ENCODE measurements at places on chromosomes 3 and 15. TPM values are rescaled to one million over a fixed set of nuclear protein-coding genes. Genes with fewer than 3 reads are reported as not detected.

LRTM1 gene
- not detected for total RNA-seq

ZNF774 gene
- total RNA-seq = 2.0 TPM

BMF gene
- 43.4 TPM for total RNA-seq

MASP1 gene
- total RNA-seq = 0.48 TPM

SLC51A gene
- not detected for total RNA-seq

STAC gene
- 17.5 TPM for total RNA-seq

ARHGEF26 gene
- total RNA-seq = 2.5 TPM

ATP13A5 gene
- total RNA-seq = not detected

CDCP1 gene
- total RNA-seq = 82.0 TPM

SPINK8 gene
- not detected for total RNA-seq

SKOR1 gene
- total RNA-seq = not detected

CHRNB4 gene
- 1.8 TPM for total RNA-seq

GRCh38 chr3:187305881-187306280, 14.3 kb upstream of the MASP1 start:
- no peak for DNase-seq

- no peak for DNase-seq
Measured at GRCh38 chr15:52172869-52173268, 18.3 kb downstream of the GNB5 start.

GRCh38 chr3:195181741-195182469, 89.1 kb downstream of the XXYLT1 start:
- no peak for DNase-seq

DNA sequence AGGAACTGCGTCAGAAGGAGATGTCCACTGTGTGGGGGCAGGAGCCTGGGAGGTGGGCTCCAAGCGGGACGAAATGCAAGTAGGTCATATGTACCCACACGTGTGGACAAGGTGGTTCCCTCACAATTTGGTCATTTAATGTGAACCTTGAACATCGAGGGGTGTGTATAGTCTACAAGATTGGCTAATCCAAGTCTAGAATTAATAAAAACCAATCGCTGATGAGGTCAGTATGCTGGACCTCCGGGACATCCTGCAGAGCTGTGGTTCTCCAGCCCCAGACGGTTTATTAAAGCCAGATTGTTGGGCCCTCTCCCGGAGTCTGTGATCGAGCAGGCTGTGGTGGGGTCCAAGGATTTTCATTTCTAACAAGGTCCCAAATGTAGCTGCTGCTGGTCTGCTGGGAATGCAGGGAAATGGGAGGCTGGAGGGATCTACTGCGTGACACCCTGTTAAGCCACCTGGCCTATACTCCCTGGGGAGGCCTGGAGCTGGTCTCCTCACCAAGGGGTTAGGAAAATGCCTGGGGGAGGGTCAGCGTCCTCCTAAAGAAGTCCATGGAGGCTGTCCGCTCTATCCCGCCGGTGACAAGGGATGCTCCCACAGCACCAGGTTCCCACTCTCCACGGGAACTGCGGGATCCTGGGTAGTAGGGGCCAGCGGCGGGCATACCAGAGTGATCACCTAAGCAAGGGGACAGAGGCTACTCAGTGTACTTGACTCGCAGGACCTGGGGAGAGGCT, 25.1 kb downstream of the PCSK6 start:
- DNase-seq = no peak

DNA sequence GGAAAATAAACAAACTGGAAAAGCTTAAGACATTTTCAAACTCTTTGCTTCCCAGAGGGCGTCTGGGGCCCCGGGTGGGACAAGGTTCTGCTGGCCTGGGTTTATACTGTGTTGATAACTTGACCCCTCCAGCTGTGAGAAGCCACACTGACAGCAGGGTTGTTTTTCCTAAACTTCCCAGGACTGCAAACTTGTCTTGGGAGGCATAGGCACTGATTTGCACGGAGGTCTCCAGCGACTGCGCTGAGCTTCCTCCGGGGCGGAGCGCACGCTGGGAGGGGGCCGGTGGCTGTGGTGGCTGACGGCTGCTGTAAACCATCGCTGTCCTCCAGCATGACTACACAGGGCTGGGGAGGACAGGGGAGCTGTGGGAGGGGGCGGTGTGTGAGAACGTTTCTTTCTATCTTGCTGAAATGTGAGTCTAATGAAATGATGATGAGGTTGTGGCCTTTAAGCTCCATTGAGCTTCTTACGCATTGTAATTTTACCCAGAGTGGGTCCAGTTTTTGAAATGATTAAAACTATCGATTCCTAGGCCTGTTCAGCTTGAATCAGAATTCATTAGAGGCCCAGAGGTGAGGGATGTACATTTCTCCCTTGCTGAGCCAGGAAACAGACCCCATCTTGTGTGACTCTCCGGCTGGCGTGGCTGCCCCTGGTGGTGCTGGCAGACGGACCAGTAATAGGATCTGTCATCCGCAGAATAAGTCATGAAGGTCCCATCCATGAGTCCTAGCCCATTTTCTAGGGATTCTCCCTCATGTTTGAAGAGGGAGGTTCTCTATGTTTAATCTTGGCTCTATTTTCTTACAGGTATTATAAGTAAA, 40.5 kb upstream of the VPS8 start:
- no peak for DNase-seq

DNA sequence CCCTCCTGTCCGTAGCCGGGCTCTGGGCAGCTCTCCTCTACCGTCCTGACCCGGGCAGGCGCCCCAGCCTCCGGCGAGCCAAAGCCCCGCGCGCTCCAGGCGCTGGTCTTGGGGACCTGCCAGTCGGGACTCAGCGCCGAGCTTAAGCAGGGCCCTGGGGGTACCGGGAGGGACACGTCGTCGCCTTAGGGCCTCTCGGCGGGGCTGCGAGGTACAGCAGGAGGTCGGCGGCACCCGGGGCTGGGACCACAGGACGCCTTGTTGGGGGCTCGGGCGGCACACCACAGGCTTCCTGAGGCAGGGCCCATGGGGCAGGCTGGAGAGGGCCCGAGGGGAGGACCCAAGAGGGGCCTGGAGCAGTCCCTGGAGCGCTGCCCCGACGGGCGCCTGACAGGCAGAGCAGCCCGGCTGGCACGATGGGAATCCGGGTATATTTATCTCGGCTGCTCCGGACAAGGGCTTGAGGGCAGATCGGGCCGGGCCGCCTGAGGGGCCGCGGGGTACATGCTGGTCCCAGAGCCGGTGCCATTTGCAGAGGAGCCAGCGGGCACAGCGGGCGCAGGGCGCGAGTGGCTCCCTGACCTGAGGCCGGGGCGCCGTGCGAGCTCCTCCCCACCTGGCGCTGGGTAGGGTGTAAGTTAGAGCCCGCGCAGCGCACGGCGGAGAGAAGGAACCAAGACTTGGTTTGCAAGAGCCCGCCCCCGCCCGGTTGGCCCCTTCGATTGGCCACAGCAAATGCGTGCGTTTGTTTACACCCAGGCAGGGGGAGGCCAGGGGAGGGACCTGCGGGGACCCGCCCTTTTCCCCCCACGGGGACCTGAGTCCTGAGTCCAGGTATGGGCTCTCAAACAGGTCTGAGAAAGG, 574 bp downstream of the SLC38A3 start:
- no peak for DNase-seq

GRCh38 chr3:176697284-176697889, 499.9 kb downstream of the TBL1XR1 start:
- no peak for DNase-seq

GRCh38 chr15:40239693-40240618, 1.1 kb downstream of the PAK6 start:
- no peak for DNase-seq

GRCh38 chr15:42154212-42154941, 2.1 kb downstream of the PLA2G4F start:
- peak; percentile 61 for DNase-seq

DNA sequence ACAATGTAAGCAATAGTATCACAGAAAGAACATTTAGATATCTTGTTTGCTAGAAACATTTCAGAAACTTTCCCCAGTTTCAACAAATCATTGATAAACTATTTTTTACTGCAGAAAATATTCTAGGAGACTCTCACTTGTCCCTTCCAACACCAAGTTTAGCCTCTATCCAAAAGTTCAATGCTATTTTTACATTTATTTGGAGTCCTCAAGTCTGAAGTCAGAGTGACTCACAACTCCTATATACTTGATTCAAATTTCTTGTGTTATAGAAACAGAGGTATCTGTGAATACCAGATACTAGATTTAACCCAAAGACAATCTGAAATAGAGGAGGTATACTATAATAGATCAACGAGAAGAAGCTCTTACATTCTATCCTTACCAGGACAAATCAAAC, 49.6 kb downstream of the RFX7 start:
- DNase-seq = no peak

DNA sequence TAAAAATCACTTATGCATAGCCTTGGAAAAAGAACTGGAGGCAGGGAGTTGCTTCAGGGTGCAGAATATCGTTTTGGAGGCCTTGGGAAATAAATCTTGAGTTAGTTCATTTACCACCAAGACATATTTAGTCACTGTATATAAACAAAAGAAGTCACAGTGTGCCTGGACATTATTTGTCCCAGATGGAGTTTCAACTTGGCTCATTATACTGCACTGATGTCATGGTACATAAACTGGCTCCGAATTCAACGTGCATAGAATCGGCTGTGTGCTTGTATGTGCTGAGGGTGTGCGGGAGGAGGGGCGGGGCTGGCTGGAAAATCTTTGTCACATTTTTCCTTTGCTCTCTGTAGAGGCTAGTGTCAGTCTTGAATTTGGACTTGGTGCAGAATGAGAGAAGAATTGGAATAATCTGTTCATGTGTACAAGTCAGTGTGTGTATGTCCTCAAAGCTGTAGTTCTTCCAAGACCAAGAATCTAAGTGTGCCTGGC, 86.6 kb downstream of the FNDC3B start:
- DNase-seq = no peak

GRCh38 chr3:158486200-158486599, 84.8 kb upstream of the MLF1 start:
- no peak for DNase-seq

GRCh38 chr15:33608714-33609113, 297.9 kb downstream of the RYR3 start:
- DNase-seq = no peak

GRCh38 chr15:40232625-40233070, 6.2 kb upstream of the PAK6 start:
- no peak for DNase-seq

GRCh38 chr15:60520825-60521368, 42.0 kb upstream of the ICE2 start:
- peak; percentile 18 for DNase-seq

DNA sequence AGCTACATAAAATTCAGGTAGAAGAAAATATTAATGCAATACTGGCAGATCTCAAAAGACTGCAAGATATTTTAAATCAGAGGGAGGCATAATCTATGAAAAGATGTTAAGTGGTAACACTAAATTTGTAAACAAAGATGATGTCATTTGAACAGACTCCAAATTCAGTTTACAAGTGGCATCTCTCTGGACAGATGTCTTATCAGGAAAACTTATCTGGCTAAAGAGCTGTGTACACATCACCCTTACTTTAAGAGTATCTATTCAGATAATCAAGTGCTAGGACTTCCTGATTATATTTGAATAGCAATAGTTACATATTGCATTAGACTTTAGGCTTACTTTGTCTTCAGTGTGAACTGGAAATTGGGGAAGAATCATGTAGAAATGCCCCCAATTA, 231.5 kb downstream of the WDR72 start:
- DNase-seq = no peak

DNA sequence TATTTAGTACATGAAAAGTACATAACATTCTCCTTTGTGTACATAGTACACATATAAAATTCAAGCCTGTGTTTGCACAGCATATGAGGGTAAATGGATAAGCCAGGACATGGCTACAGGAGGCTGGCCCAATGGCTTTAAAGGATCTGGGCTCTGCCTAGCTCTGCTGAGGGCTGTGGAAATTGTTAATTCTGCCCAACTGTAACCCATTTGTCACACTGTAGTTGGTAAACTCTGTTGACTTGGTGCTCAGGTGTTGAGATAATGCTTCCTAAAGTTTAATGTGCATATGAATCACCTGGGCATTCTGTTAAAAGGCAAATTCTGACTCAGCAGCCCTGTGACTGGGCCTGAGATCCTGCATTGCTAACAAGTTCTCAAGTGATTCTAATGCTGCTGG, 196.5 kb upstream of the ZPLD1 start:
- no peak for DNase-seq

DNA sequence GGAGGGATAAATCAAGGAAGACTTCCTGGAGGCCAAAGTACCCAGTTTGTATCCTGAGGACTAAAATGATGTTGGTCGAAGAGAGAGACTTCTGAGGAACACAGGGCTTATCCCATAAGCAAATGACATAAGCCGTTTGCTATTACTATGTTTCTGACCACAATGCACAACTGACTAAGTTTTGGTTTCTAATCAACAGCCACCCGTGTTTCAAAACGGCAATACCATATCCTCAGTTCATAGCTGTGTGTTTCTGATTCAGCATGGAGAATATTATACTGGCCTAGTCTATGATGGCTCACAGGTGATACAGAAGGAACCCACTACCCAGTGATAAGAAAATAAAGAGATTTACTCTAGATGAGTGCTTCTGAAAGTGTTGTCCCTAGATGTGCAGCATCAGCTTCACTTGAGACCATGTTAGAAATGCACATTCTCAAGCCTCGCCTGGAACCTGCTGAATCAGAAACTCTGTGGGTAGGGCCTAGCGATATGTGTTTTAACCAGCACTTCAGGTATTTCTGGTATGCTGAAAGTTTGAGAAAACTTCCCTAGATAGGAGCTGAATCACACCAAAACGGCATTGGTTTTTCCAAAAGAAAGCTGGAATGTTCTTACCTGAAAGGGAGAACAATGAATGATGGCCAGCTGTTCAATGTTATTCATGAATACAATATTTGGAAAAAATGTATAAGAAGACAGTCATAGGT, 639.7 kb upstream of the NR2F2 start:
- DNase-seq = peak; percentile 16

DNA sequence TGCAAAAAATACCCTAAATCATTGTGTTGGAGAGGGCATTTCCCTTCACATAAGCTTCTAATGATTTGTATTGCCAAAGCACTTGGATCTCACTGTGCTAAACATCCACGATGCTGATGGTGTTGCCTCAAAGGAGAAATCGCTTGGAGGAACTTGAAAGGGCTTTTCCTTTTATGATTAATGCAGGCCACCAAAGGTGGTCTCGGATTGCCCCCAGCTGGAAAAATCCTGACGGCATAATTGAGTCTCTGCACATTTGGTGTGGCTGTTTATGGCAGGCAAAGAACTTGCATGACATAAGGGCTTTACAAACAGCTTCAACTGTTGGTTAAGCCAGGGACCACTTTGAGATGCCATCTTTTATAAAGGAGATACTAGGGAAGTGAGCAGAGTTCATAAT, 664.0 kb upstream of the ADAMTS9 start:
- no peak for DNase-seq

DNA sequence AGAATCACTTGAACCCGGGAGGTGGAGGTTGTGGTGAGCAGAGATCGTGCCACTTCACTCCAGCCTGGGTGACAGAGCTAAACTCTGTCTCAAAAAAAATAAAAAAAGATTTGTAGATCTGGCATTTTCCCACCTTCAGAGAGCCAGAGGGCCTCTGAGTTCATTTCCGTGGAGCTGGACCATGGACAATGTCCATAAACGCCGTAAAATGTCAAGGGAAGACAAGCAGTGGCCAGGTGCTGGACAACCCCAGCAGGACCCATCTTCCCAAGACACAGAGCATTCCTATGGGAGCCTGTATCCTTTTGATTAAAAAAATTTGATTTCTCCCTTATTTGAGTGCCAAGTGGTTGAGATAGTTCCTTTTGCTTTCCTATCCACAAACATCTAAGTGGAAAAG, 67.4 kb upstream of the NR2E3 start:
- DNase-seq = no peak

All from kidney epithelial cell (primary cell).